KBM-7 (cell line): ENCODE measurements at places on chromosomes 11 and 22.

- DNase-seq, result no peak
Observed at GRCh38 chr11:70027451-70027850, 50.7 kb upstream of the ANO1 start.

GRCh38 chr22:21690401-21690801, 24.6 kb downstream of the PPIL2 start:
- DNase-seq, result no peak

GRCh38 chr11:69436041-69436982, 45.2 kb upstream of the LINC01488 start:
- peak; percentile 72 for DNase-seq

GRCh38 chr22:28252539-28252938, 333.5 kb upstream of the PITPNB start:
- no peak for DNase-seq

DNA sequence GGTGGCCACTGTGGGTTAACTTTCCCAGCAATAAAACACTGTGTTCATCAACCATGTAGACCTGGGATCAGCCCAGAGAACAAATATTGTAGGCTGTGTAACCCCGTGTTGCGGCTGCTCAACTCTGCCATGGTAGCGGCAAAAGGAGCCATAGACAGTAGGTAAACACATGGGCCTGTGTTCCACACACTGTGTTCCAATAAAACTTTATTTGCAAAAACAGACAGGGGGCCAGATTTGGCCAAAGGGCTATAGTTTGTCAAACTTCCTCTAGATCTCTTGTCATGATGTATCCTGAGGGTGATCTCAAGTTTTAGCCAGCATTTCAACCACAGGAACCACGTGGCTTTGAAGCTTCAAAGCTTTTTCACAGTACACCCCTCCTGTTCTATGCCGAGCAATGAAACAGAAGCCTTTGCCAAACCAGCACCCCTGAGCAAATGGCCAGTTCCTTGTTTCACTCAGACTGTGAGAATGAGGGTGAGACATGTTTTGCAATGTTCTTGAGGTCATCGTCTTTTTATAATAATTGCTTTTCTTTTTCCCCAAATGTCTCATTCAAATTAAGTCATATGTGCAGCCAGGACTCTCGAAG, 49.9 kb upstream of the FADD start:
- DNase-seq, result no peak

GRCh38 chr11:127055236-127055635, 54.7 kb upstream of the KIRREL3 start:
- no peak for DNase-seq

DNA sequence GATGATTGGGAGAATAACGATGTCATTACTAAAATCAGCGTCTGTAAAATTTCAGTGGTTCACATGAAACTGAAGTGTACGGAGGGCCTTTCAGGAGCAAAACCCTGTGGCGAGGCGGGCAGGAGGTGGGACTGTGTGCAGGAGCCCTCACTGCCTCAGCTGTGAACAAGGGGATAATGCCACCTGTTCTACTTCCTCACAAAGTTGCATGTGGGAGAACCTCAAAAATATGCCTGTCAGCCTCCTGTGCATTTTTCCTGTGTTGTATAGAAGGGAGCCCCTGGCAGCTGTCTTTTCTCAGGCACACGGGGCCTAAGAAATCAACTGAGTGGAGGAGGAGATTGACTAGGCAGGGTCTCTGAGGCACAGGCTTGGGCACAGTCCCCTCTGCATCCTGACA, 43.0 kb upstream of the MYO18B start:
- no peak for DNase-seq

- peak; percentile 90 for DNase-seq
Observed at GRCh38 chr11:122808478-122808869, 29.8 kb upstream of the CRTAM start.
